ENCODE measurements at places on chromosomes 7 and 10. TPM values are rescaled to one million over a fixed set of nuclear protein-coding genes. Genes with fewer than 3 reads are reported as not detected.

FGFBP3 gene
- total RNA-seq = 3.7 TPM

DDX21 gene
- 42.6 TPM for total RNA-seq

FKBP6 gene
- not detected for total RNA-seq

TCF7L2 gene
- total RNA-seq = 78.0 TPM

VWDE gene
- total RNA-seq = 24.7 TPM

CALY gene
- total RNA-seq = 2.1 TPM

INMT gene
- 4.3 TPM for total RNA-seq

FGL2 gene
- 0.05 TPM for total RNA-seq

OR6B1 gene
- not detected for total RNA-seq

PRPS1L1 gene
- total RNA-seq = not detected

OR13A1 gene
- total RNA-seq = 0.35 TPM

MEST gene
- 598 TPM for total RNA-seq

SAMD9L gene
- total RNA-seq = 2.1 TPM

PPA1 gene
- total RNA-seq = 75.7 TPM

- H3K4me3 ChIP-seq = no peak overlapping the region
- no peaks in the 10 kb centered on the region for H3K4me1 ChIP-seq
- DNase-seq = no peak
- no peak overlapping the region for H3K27ac ChIP-seq
Measured at GRCh38 chr7:131285556-131285955, 42.1 kb upstream of the MKLN1 start.

DNA sequence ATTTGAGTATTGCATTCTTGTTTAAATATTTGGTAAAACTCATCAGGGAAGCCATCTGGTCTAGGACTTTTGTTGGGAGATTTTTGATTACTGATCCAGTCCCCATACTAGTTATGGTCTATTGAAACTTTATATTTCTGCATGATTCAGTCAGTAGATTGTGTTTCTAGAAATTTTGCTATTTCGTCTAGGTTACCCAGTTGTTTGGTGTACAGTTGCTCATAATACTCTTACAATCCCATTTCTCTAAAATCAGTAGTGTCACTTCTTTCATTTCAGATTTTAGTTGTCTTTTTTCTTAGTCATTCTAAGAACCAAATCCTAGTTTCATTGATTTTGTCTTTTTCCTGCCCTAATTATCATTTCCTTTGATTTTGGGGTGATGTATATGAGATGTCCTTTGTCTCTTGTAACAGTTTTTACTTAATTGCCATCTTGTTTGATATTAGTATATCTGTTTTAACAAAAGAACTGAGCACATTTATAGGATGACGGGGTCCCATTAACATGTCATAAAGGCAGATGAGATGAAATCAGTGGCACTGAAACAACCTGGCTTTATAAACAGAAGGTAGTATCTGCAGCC lies 7.9 kb downstream of the MALSU1 start:
- H3K4me3 ChIP-seq = no peak overlapping the region
- peaks cover 6% of the 10 kb centered on the region for H3K4me1 ChIP-seq

- no peaks in the 10 kb centered on the region for H3K4me1 ChIP-seq
- no peaks in the 10 kb centered on the region for H3K36me3 ChIP-seq
- DNase-seq = no peak
- H3K27ac ChIP-seq = no peak overlapping the region
- H3K27me3 ChIP-seq = no peaks in the 10 kb centered on the region
- H3K4me3 ChIP-seq = no peak overlapping the region
Measured at GRCh38 chr10:57119684-57120083, 758.6 kb upstream of the ZWINT start.

GRCh38 chr10:62960416-62960815 lies 144.2 kb upstream of the EGR2 start:
- no peaks in the 10 kb centered on the region for H3K4me1 ChIP-seq
- H3K27ac ChIP-seq = no peak overlapping the region
- H3K36me3 ChIP-seq = no peaks in the 10 kb centered on the region
- H3K27me3 ChIP-seq = peaks cover 39% of the 10 kb centered on the region

DNA sequence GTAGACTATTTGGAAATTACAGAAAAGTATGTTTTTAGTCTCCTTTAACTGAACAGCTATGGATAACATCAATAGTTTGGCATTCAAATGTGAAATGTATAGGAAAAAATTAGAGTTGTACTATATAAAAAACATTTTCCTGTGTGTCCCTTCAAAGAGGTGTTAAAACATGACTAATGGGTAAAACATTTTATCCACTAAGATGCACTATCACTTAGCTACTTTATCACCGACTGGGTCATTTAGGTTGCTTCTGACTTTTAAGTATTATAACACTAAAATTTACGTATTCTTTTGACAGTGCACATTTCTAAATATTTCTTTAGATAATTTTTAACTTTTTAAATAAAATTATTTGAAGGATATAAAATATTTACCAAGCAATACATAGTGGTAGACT lies 77.6 kb downstream of the UBE2H start:
- peaks cover 25% of the 10 kb centered on the region for H3K36me3 ChIP-seq
- no peak overlapping the region for H3K4me3 ChIP-seq
- no peaks in the 10 kb centered on the region for H3K27me3 ChIP-seq

DNA sequence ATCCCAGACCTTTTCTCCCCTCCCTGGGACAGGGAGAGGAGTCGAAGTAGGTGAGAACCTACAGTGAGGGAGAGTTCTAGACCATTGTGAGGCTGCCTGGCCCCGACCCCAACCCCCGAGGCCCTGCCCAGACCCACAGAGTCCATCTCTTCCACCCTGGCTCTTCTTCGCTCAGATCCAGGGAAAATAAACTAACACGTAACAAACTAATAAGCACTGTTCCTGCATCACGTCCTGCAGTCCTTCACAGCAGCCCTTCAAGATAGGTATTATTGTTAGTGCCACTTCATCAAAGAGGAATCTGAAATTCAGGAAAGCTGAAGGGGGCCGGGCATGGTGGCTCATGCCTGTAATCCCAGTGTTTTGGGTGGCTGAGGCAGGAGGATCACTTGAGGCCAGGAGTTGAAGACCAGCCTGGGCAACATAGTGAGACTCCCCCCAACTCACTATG lies at the start of gene SPACDR:
Gene SPACDR, minus strand, starts transcription at position 51 of the 451 bp plus-strand sequence. CDS start 235 bp downstream, outside the sequence.
- peaks cover 3% of the 10 kb centered on the region for H3K36me3 ChIP-seq
- no peak for DNase-seq
- no peaks in the 10 kb centered on the region for H3K27me3 ChIP-seq
- no peak within 1 kb of the TSS for H3K27ac ChIP-seq

GRCh38 chr10:71024490-71024889 lies 136.1 kb upstream of the PCBD1 start:
- peaks cover 4% of the 10 kb centered on the region for H3K27me3 ChIP-seq
- no peaks in the 10 kb centered on the region for H3K4me1 ChIP-seq

DNA sequence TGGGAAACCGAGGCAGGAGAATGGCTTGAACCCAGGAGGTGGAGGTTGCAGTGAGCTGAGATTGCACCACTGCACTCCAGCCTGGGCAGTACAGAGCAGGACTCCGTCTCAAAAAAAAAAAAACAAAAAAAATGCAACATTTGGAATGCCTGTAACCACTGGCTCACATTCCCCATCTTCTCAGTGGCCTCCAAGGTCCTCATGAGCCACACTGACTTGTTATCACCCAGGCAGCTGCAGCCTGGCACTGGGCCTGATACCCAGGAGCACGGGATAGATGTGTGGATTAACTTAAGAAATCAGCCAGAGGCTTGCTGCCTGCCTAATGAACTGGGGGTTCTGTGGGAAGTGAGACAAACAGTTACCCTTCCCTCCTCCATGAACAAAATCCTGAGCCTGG lies 23.0 kb downstream of the JCAD start:
- no peak for DNase-seq
- no peak overlapping the region for H3K4me3 ChIP-seq
- H3K27ac ChIP-seq = no peak overlapping the region
- peaks cover 17% of the 10 kb centered on the region for H3K36me3 ChIP-seq
- H3K4me1 ChIP-seq = peaks cover 25% of the 10 kb centered on the region

- peaks cover 2% of the 10 kb centered on the region for H3K36me3 ChIP-seq
- no peak overlapping the region for H3K27ac ChIP-seq
- no peak overlapping the region for H3K4me3 ChIP-seq
- no peaks in the 10 kb centered on the region for H3K4me1 ChIP-seq
- no peaks in the 10 kb centered on the region for H3K27me3 ChIP-seq
Measured at GRCh38 chr7:152862856-152863255, 103.3 kb downstream of the ACTR3B start.

- H3K4me1 ChIP-seq = no peaks in the 10 kb centered on the region
- no peak for DNase-seq
- H3K27ac ChIP-seq = no peak overlapping the region
- no peaks in the 10 kb centered on the region for H3K27me3 ChIP-seq
Measured at GRCh38 chr10:70097459-70097858, 35.2 kb downstream of the AIFM2 start.

DNA sequence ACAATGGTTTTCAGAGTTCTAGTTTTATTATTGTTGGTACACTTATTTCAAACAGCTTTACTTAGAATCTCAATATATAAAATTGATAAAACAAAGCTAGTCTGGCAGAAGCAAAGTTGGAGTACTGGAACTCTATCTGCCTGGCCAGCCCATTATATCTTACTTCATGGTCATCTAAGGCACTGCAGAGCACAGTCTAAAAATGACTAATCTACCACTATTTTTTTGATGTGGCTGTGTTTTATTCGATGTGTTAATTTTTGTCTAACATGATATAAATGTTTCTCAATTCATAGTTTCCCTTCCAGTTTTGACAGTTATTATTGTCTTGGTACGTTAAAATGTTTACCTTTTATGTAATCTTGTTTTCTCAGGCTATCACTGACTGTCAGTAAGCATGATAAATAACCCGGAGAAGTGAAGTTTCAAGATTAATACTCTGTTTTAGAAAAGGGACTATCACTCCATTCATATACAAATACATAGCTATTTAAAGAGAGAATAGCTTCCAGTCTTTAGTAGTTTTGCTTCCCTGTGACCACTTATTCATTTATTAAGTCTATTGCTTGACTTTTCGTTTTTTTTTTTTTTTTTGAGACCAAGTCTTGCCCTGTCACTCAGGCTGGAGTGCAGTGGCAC lies 60.6 kb upstream of the CSTF2T start:
- H3K27ac ChIP-seq = no peak overlapping the region
- H3K4me1 ChIP-seq = peaks cover 8% of the 10 kb centered on the region
- H3K4me3 ChIP-seq = no peak overlapping the region
- no peak for DNase-seq

GRCh38 chr7:136911344-136911743 lies 42.9 kb downstream of the CHRM2 start:
- no peak overlapping the region for H3K4me3 ChIP-seq
- no peak overlapping the region for H3K27ac ChIP-seq
- H3K36me3 ChIP-seq = peaks cover 12% of the 10 kb centered on the region
- no peak for DNase-seq

- H3K4me1 ChIP-seq = peaks cover 16% of the 10 kb centered on the region
- H3K36me3 ChIP-seq = no peaks in the 10 kb centered on the region
- no peak overlapping the region for H3K4me3 ChIP-seq
- DNase-seq = no peak
- peaks cover 31% of the 10 kb centered on the region for H3K27me3 ChIP-seq
- H3K27ac ChIP-seq = no peak overlapping the region
Measured at GRCh38 chr7:132618956-132619305, 42.7 kb upstream of the PLXNA4 start.

- no peaks in the 10 kb centered on the region for H3K36me3 ChIP-seq
- H3K27ac ChIP-seq = no peak overlapping the region
- H3K4me3 ChIP-seq = no peak overlapping the region
Measured at GRCh38 chr10:12579954-12580858, 230.9 kb downstream of the CAMK1D start.

DNA sequence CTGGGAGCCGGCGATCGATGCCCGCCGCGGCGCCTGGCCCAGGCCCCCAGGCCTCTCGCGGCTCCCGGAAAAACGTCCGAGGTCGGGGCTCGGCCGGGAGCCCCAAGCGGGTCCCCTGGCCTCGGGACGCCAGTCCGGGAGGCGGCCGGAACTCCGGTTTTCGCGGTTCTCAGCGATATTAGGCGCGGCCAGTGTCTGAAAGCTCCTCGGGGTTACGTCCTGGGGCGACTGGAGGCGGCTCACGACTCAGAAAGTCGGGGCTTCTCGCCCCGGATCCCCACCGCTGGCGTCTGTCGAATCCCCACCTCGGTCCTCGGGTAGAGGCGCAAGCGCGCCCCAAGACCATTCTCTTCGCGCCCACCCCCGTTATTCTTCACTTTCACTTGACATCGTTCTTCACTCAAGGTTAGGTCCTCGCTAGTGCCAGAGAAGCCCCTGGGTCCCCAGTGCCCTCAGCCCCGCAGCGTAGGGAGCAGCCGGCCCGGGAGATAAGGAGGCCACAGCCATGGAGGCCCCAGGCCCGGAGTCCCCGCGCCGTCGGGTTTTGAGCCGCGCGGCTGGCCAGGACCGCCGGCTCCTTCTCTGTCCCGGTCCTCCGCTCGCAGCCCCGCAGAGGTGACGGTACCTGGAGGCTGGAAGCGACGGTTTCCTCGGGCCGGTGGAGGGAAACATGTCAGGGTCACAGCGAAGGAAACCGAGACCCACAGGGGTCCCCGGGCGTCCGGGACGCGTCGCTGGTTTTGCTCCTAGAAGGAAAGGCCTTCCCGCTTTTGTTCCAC lies 35.2 kb upstream of the EBLN1 start:
- no peaks in the 10 kb centered on the region for H3K36me3 ChIP-seq
- H3K27ac ChIP-seq = no peak overlapping the region
- H3K4me3 ChIP-seq = peak overlapping the region; percentile 73

- DNase-seq = no peak
- no peaks in the 10 kb centered on the region for H3K27me3 ChIP-seq
Measured at GRCh38 chr10:29140991-29141390, 147.9 kb upstream of the LYZL1 start.

DNA sequence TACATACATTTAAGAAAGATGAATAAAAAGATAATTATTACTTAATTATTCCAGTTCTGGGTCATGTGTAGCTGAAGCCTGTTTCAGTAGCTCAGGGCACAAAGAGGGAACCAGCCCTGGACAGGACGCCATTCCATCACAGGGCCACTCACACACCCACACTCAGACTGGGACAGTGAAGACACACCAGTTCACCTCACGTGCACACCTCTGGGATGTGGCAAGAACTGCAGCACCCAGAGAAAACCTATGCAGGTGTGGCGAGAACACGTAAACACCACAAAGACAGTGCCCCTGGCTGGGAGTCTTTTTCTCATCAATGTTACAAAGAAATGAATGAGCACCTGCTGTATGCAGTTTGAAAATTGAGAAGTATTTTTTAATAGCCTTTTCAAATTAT lies 1.6 kb upstream of the IDI1 start:
- DNase-seq = no peak
- no peaks in the 10 kb centered on the region for H3K27me3 ChIP-seq
- peaks cover 56% of the 10 kb centered on the region for H3K4me1 ChIP-seq
- peak overlapping the region; percentile 92 for H3K4me3 ChIP-seq

DNA sequence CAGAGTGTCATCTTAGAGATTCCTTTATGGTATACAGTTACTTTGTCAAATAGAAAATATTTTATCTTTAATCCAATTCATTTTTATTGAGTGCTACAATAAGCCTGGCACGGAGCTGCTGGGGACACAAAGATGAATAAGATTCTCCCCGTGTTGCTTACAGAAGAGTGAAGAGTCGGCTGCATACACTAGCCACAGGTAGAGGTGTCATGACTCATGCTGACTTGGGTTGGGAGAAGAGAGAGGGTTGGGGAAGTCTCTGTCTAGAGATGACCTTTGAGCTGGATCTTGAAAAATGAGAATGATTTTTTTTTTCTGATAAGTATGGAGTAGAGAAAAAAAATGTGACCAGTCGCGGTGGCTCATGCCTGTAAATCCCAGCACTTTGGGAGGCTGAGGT lies 289.9 kb upstream of the CELF2 start:
- no peaks in the 10 kb centered on the region for H3K4me1 ChIP-seq
- H3K4me3 ChIP-seq = no peak overlapping the region
- no peak overlapping the region for H3K27ac ChIP-seq
- peaks cover 5% of the 10 kb centered on the region for H3K27me3 ChIP-seq
- H3K36me3 ChIP-seq = no peaks in the 10 kb centered on the region

Data from mesothelial cell of epicardium (in vitro differentiated cells).